ENCODE measurements at places on chromosomes 7 and 10.

DNA sequence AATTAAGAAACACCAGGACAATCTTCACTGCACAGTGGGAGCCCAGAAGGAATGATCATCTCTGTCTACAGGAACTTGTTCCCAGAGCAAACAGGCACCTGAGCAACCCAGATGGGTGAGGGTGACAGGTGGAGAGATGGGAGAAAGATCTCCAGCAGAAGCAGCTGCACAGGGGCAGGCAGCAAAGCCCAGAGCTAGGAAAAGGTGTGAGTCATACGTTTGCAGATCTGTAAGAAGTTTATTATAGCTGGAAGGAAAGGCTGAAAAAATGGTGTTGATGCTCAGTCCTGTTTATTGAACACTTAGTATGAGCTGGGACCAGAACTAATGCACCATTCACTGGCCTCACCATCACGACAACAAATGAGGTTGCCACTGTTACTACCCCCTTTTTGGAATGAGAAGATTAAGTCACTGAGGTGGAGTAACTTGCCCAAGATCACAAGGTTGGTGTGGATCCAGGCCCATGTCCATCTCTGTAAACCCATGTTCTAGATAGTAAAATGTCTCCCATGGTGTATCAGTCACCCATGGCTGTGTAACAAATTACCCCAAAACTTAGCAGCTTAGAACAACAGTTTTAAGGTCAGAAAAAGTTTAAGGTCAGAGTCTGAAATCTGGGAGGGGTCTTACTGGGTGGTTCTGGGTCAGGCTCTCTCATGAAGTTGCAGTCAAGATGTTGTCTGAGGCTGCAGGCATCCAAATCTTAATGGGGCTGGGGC, 506.9 kb downstream of the RPS24 start:
- DNase-seq, result no peak

DNA sequence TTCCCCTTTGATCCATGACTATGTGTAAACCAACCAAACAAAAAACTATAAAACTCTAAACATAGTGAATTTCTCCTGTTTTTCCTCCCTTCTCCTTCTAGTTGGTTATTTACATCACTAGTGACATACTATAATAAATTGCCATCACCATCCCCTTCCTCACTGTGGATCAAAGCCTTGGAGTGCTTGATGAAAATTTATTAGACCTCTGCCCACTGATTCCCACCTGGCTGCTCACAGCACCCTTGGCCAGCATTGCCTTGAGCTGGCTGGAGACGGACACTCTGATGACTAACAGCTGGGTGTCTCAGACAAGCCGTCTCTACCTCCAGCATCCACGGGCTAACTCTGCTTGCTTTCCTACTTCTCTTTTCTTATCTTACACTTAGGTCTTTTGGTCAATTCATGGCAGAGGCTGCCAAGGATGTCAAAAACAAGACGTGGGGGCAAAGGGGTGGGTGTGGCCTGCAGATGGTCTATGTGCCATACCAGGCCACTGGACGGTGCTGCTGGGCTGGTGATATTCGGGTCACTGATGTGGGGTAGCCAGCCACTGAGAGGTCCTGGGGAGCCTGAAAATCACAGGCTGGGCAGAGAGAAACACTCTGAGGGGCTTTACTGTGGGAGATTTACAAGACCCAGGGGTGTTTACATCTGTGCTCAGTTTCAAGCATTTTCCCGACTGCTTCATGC, 207.8 kb downstream of the TAX1BP1 start:
- no peak for DNase-seq

DNA sequence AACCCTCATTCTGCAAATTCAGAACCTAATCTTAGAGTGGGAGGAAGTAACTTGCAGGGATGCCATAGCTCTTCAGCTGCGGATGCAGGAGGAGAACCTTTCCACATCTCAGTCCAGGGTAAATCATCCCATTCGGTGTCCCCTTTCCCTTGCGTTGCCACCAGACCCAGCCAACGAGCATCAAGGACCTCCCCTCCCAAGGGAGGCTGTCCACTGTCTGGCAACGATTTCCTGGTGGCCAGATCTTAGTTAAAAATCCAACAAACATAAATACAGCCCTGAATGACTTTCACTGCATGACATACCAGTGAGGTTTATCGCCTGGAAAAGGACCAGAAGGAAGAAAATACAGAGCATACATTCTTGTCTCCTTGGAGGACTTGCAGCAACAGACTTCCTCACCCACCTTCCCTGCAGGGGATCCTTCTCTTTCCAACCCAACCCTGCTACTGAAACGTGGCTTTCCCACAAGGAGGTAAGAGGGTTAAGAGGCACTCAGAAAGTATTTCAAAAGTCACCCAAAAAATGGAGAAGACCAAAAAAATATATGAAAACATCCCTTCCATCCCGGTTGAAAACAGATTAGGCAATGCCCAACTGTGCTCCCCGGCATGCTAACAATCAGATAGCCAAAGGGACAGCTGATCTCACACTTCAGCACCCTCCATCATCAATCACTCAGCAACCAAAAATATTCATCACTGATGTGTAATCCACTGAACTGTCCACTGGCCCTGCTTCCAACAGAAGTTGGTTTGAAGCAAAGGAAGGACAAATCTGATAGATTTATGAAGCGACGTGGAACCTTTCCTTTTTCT, 206.6 kb downstream of the TNS3 start:
- DNase-seq, result no peak

DNA sequence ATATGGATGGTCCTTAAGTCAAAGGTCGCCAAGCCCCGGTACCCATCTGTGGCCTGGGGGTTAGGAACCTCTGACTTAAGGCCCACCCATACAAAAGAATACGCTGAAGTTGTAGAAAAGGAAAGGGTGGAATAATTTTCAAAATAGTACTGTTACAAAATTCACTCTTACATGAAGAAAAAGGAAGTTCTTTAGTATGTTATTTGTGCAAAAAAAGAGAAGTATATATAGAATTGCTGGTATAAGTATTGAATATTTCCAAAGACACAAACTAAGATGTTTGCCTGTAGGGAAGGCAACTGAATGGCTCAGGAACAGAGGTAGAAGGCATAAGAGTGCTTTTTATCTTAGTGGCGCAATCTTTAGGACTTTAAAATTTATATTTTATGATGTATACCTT, 78.7 kb downstream of the PRLHR start:
- no peak for DNase-seq

- DNase-seq, result no peak
These were observed 29.3 kb downstream of the CXCL12 start for GRCh38 chr10:44355630-44356029.

DNA sequence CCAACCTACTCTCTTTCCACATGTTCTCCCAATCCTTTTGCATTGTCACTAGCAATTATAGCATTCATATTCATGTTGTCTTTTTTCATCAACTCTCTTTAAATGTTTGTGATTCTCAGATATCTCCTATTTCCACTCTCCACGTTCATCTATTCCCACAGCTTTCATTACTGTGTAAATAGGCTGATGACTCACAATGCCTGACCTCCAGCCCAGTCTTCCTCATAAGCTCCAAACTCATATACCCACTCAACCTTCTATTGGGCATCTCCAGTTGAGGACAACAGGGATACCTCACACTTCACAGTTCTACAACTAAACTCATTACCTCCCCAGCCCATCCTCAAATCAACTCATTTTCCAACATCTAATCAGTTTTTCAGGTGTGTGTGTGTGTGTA, 194.1 kb downstream of the DGKI start:
- no peak for DNase-seq

GRCh38 chr7:108648989-108649388, 79.3 kb downstream of the DNAJB9 start:
- DNase-seq, result no peak

DNA sequence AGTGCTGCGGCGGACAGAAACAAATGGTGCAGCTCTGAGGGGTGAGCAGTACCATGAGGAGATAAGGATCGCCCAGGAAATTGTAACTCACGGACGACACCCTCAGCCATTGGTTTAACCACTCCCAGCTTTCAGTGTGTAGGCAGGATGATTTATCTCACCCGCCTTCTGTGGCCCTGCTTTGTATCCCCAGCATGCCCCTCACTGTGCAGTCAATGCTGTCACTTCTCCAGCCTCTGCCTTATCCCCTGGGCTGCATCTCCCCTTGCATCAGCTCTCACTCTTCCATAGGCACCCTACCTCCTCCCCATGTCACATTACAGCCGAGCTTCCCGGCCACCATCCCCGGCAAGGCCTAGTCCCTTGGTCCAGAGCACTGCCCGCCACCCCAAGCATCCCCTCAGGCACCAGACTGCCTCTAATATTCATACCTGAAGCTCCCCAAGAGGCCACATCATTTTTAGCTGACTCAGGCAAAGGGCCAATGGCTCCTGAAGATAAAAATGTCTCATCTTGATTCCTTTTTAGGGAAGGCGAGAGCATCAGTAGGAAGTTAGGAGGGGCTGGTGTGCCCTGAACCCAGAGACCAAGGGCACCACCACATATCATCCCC, 77.1 kb downstream of the CARD11 start:
- DNase-seq, result no peak

DNA sequence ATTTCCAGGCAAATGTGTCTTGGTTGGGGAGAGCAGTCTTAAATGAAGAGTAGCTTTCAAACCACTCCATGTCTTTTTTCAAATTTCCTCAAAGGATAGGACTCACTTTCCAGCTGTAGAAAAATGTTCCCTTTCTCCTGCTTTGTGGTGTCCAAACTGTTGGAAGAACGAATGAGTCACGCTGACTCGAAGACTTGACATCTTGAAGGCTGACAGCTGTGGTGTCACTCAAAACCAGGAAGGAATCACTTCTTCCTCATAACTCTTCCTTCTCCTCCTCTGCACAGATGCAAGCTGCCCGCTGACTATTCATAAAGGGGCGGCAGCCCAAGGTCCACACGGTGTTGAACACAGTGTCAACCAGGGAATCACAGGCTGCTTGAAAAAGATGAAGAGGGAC, 19.2 kb downstream of the PLA2G12B start:
- DNase-seq, result no peak

- no peak for DNase-seq
These were observed 81.3 kb upstream of the DKK1 start for GRCh38 chr10:52232561-52233350.

DNA sequence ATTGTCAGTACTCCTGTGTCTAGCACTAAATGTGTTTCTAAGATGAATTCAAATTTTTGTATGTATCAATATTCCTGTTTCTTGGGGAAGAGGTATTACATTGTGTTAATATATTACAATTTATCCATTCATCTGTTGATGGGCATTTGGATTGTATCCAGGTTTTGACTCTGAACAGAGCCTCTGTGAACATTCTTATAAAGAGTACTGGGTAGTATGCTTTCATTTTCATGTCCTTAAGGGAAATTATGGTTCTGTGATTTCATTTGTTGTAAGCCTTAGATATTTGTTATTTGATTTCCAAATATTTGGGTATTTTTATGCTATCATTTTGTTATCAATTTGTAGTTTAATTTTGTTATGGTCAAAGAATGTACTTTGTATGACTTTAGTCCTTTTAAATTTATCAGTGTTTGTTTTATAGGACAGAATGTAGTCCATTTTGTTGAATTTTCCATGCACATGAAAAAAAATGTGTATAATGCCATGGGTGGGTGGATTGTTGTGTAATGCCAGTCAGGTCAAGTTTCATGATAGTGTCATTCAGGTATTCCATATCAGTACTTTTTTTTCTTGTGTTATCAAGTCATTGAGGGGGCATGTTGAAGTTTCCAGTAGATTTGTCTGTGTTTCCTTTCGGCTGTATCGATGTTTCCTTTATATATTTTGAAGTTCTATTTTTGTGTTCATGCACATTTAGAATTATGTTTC, 38.4 kb downstream of the STAM start:
- DNase-seq, result no peak

- no peak for DNase-seq
These were observed 40.8 kb downstream of the PAPOLB start for GRCh38 chr7:4820967-4821471.

- no peak for DNase-seq
These were observed 109.8 kb upstream of the TARP start for GRCh38 chr7:38383281-38383680.
